NCI-H1105 treated with DMSO at 0.1 percent for 48 hours (cell line): ENCODE measurements at places on chromosomes 11 and 22.
A peak's percentile ranks its signal among the peaks of the same experiment; 100 is the strongest.

DNA sequence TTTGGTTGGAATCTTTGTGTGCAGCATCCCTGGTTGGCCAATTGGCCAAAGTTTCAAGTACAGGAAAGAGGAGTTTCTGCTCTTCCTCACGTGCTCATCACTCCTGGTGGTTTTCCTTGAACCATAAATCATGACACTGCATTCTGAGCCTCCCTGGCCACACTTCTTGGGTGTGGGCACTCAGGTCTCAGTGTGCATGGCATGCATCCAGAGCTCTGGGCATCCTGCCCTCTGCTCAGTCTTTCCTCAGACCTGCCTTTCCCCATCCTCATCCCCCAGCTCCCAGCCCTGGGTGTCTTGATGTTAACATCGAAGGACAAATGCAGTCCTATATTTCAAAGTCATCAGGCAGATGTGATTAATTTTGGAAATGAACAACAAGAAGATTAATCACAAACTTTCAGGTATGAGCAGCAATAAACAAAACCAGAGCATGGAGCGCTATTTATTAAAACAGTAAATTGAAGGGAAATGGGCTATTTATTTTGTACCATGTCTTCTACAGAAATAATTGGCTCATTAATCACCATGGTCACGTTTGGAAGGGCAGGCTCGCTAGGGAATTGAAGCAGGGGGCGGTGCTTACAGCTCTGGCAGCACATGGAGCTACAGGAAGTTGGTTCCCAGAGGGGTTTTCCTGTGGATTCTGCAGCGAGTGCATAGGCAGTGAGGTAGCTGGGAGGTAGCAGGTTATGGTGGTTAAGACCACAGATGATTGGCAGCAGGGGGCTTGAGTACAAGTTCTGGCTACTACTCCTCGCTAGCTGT, 89.6 kb downstream of the CSNK2A3 start:
- peak; percentile 92 for DNase-seq

- no peak for DNase-seq
These were observed 11.2 kb downstream of the FOLR1 start for GRCh38 chr11:72203163-72203562.

DNA sequence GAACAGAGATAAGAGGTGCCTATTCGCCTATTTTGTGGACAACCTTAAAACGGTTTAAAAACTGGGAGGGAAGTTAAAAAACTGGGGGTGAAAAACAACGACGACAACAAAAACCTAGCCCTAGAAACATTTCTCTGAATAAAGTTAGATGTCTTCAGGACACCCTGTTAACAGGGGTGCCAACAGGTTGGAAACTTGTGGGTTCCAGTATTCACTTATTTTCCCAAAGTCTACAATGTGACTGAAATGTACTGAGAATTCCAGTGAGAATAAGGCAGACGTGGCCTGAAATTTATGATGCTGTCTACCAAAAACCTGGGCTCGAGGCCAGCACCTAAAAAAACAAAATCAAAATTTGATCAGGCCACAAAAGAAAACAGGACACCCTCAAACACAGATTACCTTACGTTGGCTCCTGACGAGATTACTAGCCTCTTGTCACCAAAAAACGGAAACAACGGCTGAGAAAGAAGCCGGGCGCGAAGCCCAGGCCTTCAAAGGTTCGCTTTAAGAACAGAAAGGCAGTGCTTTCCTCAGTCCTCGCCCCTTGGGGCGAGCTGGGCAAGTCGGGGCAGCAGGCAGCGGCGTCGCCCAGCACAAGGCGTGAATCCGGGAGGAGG, 906 bp downstream of the CCDC90B start:
- no peak for DNase-seq

- no peak for DNase-seq
These were observed 110.1 kb downstream of the NOX4 start for GRCh38 chr11:89381094-89381493.

DNA sequence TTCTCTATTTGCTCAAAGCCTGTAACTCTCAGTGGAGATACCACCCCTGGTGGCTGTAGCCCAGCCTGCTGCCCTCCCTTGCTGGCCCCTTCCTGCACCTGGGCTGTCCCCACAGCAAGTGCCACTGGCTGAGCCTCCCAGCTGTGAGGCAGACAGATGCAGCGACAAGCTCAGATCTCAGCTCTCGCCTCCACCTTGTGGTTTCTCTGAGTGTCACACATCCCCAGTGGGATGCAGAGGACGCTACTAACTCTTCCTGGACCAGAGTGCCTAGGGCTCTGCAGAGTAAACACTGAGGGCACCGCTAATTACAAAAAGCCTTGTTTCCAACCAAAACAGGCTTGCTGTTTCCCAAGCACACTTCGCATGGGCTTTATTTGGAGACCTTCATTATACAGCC, 8.9 kb downstream of the YPEL1 start:
- DNase-seq, result no peak

DNA sequence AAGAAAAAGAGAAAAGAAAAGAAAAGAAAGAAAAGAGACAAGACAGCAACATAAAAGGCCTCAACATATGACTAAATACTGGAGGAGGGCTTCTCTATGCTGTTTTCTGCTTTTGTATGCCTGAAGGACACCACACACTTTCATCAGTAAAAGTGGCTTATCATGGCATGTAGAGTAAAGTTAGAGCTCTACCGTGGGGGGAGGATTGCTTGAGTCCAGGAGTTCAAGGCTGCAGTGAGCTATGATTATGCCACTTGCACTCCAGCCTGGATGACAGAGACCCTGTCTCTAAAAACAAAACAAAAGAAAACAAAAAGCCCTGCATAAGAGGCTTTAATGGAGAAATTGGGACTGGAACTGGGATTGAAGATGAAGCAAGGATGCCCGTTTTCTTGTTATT, 5.7 kb downstream of the PTS start:
- DNase-seq, result no peak

DNA sequence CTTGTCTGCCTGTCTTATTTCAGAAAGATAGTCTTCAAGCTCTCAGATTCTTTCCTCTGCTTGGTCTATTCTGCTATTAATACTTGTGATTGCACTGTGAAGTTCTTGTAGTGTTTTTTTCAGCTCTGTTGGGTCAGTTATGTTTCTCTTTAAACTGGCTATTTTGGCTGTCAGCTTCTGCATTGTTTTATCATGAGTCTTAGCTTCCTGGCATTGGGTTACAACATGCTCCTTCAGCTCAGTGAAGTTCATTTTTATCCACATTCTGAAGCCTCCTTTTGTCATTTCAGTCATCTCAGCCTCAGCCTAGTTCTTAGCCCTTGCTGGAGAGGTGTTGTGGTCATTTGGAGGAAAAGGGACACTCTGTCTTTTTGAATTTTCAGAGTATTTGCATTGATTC, 15.5 kb upstream of the DEPDC7 start:
- DNase-seq, result no peak

GRCh38 chr11:1335811-1336761, 26.7 kb upstream of the TOLLIP start:
- DNase-seq, result peak; percentile 60

- peak; percentile 86 for DNase-seq
These were observed 5.9 kb downstream of the CADM1 start for GRCh38 chr11:115498354-115498753.

- no peak for DNase-seq
These were observed 4.9 kb downstream of the CHRM4 start for GRCh38 chr11:46386674-46387073.

- DNase-seq, result no peak
These were observed 48.6 kb downstream of the CADM1 start for GRCh38 chr11:115455613-115456012.

GRCh38 chr11:118289401-118289800, 15.1 kb upstream of the CD3E start:
- DNase-seq, result no peak

DNA sequence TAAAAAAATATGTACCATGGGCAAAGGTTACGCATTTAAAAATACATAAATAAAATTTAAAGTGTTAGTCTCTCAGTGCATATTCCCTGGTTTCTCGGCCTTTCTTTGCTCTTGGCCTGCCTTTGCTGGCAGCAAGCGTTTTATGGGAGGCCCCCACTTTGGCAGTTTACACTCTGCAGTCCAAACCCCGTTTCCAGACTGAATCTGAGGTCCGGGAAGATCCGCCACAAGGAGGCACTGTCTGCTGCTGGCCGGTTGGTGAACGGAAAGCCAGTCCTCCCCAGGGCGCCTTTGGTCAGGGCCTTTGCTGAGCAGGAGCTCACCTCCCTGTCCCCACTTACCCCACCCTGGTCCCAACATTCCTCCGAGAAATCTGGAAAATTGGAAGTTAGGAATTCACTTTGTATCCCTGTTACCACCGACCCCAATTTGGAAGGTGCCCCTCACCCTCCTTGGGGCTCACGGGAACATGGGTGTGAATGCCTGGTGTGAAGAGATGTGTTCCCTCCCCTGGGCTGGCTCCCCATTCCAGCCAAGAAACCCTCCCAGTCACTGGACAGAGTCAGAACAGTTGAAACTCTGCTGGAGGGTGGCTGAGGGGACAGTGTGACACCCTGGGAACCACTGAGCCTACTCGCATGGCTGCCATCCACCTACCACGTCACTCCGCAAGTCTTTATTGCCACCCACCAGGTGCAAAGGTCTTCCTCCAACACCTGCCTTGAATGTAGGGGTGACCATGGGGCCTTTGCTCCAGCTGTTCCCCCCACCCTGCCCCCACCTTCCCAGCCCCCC, 9.4 kb upstream of the SF1 start:
- no peak for DNase-seq

DNA sequence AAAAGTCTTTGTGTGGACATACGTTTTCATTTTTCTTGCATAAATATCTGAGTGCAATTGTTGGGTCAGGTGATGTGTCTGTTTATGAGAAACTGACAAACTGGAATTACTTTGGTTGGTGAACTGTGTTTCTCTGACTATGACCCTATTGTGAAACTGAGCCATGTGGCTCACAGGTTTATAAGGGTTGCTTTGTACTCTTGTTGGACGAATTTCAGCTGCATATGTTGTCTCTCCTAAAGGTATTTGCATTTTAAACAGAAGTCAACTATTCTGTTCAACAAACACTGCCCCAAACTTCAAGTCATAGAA, 34.4 kb upstream of the RASD2 start:
- no peak for DNase-seq

DNA sequence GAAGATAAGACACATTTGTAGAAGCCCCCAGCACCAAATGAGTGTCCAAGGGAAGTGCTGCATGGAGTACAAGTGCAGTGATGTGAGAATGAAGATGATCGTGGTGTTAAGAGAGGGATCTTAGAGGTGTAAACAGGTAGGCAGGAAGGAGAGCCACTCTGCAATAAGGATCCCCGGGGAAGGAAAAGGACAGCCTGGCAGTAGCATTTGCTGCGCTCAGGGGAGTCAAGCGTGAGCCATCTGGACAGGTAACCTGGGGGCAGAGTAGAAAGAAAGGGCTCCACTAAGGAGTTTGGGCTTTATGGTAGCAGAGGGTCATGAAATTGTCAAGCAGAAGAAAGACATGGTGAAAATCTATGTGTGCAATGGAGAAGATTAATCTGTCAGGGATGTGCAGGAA, 587.2 kb downstream of the BUD13 start:
- DNase-seq, result no peak

DNA sequence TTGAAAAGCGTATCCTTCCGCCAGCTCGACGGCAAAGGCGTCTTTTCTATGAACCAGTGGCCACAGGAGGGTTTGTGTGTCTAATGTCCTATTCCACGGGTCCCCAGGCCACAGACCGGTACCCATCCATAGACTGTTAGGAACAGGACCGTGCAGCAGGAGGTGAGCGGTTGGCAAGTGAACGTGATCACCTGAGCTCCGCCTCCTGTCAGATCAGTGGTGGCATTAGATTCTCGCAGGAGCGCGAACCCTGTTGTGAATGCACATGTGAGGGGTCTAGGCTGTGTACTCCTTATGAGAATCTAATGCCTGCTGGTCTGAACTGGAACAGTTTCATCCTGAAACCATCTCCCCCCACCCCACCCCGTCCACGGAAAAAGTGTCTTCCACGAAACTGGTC, 62.7 kb upstream of the KCNQ1OT1 start:
- no peak for DNase-seq

DNA sequence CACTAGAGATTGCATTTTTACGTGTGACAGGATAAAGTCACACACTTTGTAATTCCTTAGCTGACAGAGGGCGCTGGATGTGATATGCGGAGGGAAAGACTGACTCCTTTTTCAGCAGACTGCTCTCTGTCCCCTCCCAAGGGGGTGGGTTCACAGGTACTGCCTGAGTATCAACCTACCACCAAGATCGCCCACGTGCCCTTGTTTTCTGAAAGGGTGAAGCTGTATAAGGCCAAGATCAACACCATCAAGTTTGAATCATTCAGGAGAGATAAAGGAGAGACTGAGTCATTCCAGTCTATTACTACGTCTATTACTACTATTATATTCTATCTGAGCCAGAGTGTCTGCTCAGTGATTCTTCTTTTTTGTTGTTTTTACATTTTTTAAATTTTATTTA, 30.7 kb downstream of the BUD13 start:
- DNase-seq, result no peak

DNA sequence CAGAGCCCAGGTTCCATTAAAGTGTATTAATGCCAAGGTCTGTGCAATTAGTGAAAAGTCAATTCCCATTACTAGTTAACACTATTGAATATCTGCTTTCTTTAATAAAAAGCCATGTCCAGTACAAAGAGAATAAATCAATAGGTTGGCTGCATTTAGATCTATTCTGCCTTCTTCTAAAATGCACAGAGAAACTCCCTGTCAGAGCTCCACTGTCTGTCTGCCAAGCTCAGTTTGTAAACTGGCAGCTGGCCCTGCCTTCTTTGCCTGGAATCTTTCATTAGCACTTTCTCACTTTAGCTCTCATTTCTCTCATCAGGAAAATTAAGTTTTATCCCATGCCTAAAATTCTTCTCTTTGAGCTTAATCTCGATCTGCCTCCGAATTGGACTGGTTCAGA, 35.6 kb downstream of the ARL14EP start:
- DNase-seq, result no peak

DNA sequence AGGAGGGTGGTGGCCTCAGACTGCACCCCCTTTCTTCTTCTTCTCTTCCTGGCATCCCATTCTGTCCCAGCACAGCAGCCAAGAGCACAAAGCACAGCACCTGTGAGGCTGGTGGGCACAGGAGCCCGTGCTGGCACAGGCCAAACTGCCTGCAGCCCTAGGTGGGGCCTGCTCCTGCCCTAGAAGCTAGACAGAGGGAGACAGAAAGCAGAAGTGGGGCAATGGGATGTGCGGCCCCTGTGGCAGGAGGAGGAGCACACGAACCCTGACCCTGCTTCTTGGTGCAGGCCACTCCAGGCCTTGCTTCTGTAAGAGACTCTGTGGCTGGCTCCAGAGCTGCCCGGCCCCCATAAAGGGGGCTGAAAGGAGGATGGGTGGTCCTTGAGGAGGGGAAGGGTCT, 3.9 kb upstream of the PTS start:
- DNase-seq, result no peak

- no peak for DNase-seq
These were observed 6.7 kb upstream of the SCARF2 start for GRCh38 chr22:20444325-20444724.

DNA sequence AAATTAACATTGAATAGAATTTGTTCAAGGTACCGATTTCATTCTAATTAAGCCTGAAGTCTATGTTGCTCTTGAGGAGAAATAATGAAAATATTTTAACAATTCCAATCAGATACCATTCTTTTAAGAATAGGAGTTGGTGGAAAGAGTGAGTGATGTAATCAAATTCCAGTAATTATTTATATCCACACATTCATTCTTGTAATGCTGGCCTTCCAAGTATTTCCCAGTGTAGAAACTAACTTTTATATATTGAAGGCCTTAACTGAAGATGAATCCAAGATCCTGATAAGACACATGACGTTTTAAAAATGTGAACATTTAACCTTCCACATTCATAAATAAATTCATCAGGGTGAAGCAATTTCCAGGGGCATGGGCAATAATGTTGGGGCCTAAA, 36.6 kb upstream of the PAX6 start:
- DNase-seq, result no peak

- DNase-seq, result no peak
These were observed 9.0 kb downstream of the JAML start for GRCh38 chr11:118215765-118216164.

GRCh38 chr22:49547751-49548239, 279.9 kb downstream of the BRD1 start:
- DNase-seq, result no peak
